ENCODE measurements at places on chromosomes 4 and X.
A peak's percentile ranks its signal among the peaks of the same experiment; 100 is the strongest.

GRCh38 chr4:54226404-54227255, 2.5 kb upstream of the PDGFRA start:
- DNase-seq, result no peak

DNA sequence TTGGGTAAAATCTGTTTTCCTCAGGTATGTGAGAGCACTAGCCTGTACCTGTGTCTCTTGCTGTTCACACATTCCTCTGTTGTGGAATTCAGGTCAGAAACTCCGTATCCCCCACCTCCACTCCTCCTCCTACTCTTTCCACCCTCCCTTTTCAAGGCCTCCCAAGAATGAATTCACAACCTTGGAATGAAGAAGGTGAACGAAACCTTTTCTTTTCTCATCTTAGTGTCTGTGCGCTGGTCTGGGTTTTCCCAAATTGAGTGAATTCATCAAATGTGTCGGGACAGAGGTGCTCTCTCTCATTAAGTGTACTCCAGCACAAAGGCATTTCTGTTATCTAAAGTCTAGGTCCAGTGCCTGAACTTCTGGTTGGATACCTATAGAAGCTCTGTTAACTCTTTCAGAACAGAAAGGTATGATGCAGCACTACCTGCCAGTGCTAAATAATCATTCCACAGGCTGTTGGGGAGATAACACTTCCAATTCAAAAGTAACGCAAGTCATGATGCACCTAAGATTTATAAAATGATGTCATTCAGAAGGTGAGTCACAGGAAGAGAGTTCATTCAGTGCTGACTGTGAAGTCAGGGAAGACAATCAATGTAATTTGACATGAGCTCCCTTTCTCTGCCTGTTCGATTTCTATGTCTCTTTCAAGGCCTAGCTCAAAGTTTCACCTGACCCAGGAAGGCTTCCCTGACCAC, 41.9 kb downstream of the COL4A6 start:
- DNase-seq, result no peak

DNA sequence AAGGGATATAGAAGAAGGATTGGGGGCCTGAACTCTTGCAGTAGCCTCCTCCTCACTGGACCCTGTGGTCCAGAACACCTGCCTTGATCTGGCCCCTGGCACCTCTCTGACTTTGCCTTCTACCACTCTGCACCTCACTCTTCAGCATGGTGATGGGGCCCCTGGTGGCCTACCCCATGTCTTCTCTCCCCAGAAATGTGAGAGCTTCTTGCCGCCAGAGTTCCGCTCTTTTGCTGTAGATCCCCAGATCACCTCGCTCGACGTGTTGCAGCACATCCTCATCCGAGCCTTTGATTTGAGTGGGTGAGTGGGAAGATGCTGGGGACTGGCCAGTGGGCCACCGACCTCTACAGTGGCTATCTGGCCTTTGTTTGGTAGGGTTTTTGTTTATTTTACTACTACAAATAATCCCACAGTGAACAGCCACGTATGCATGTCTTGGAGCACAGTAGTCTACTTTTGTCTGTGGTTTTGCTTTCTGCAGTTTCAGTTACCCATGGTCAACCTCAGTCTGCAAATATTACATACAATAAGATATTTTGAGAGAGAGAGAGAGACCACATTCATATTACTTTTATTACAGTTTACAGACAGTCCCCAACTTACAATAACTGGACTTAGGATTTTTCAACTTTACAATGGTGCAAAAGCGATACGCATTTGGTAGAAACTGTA, 1.8 kb downstream of the TBC1D25 start:
- DNase-seq, result no peak

GRCh38 chr4:102867278-102868152, 1.3 kb upstream of the CISD2 start:
- DNase-seq, result no peak

DNA sequence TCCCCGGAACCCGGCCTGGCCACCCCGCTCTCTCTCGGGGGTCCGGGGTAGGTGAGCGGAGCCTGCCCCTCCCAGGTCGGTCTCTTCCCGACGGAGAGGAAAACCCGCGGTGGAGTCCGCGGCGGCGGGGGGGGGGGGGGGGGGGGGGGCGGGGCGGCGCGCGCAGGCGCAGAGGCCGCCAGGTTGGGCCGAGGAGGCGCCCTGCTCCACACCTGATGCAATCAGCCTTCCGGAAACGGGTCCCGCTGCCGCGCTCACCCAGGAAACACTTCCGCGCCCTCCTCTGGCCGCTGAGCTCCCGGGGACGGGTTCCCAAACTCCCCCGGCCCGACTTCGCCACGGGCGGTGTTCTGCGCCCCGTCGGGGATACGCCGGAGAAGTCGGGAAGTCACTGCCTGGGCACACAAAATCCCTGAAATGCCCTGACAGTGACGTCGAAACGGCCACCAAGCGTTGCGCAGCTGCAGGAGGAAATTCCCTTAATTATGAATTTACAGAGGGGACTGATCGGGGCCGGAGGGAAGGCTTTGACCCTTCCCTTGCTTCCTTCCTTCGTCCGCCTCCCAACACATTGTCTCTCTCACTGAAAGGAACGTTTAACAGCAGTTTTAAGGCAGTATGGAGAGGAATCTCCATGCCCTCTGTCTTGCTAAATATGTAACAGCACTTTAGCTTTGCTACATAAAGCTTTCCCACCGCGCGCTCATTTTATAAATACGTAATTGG, 2.1 kb upstream of the APBB2 start:
- DNase-seq, result peak; percentile 68
